ENCODE measurements at places on chromosomes 6 and 20. TPM values are rescaled to one million over a fixed set of nuclear protein-coding genes. Genes with fewer than 3 reads are reported as not detected.
A peak's percentile ranks its signal among the peaks of the same experiment; 100 is the strongest.

DNA sequence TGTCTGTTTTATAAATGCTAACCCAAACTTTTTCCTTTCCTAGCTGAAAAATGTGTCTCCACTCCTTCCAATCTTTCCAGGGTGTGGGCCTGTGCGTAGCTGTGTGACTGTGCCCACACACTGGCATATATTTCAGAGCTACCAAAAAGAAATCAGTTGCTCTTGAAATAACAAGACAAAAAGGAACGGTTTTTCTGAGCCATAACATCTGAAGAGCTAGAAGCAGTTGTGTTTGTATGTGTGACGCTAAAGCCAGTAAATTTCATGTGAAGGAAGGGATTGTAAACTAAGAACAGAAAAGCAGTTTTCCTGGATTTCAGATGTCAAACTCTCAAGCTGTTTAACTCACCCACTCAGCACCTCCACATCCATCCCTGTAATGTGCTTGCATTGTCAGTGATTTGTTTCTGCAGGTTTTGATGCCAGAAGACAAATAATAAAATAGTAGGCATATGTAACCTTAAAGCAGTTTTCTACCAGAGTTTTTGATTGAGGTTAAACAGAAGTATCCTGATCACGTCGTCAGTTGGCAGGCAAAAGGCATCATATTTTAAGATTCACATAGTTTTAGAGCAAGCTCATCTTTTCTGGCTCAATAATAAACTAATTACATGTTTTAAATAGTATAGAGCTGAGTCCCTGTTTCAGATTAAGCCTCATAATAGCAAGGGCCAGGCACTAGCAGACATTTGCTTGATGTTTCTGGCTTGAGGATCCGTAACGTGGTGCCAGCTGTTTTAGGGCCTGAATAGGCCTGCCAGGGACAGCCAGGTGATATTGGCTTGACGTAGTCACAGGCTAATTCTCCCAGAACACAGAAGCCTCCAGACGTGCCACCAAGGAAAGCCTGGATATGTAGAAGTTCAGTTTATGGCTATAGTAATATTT lies 90.9 kb downstream of the FOXO3 start:
- no peak for DNase-seq

DNA sequence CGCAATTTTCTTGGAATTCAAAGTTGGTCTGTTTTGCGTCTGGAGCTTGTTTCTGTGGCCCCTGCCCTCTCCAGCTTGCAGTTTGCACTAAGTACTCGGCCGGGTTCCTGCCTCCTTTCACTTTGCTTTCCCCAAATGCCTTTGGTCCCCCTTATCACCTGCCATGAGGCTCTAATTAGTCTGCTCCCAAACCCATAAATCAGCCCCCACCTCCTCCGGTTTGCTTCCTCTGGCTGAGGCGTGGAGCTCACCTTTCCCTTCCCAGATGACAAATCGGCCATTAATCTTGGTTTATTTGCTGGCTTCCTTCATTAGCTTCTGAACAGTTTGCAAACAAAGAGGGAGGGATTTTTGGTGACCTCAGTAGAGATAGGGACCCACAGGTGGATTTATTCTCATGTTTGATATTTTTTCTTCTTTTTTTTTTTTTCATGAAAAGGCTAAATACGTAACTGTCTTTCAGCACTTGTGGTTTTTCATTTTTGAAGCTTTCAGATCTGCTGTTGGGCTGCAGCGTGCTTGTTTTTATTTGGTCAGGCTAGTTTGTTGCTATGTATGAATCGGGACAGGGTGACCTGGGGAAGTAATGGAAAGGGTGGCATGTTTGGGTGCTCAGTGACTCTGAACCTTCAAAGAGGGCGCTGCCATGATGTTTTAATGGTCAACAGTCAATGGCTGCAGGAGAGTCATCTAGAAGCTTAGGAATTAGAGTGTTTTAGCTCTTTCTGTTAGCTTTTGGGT lies 121.7 kb upstream of the JAG1 start:
- no peak for DNase-seq

DNA sequence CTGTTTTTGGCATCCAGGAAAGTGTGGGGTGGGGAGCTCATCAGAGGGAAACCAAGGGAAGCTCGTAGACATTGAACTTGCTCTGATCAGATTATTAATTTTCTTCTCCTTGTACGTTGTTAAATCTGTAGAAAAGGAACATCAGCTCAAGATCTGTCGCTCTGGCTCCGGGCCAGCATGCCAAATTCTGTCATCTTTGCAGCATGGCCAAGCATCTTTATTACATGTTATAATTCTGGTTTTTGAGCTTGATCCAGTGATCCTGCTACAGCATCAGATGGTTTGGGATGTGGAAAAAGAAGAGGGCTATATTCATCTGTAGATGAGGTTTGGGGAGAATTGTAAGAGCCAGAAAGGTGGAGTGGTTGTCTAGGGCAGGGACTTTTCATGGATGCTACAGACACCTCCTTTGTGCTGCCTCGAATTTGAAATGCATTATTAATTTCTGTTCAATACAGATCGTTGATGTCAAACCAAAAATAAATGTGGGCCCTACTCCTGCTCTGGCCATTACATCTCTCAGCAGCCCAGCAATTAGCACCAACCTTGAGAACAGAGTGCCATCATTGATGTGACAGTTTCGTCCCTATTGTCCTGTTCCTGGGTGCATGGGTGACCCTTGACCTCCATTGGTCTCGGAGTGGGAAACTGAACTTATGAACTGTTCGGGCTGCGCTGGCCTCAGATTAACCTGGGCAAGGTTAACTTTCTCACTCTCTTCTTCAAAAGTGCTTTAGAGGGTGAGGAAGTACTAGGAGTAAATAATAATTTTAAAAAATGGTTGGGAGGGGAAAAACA lies 250.8 kb downstream of the SOX4 start:
- no peak for DNase-seq

DNA sequence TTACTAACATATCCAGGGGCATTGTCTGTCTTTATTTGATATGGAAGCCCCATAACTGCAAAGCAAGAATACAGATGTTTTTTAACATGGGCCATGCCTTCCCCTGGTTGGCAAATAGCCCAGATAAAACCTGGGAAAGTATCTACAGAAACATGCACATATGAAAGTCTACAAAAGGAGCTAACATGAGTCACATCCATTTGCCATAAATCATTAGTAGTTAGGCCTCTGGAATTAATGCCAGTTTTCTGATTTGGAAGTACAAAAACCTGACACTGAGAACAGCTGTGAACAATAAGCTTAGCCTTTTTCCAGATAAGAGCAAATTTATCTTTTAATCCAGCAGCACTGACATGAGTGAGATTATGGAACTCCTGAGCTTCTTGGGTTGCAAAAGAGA lies 418.0 kb upstream of the IMPG1 start:
- no peak for DNase-seq

- no peak for DNase-seq
Observed at GRCh38 chr20:36784900-36785299, 11.3 kb upstream of the DSN1 start.

DNA sequence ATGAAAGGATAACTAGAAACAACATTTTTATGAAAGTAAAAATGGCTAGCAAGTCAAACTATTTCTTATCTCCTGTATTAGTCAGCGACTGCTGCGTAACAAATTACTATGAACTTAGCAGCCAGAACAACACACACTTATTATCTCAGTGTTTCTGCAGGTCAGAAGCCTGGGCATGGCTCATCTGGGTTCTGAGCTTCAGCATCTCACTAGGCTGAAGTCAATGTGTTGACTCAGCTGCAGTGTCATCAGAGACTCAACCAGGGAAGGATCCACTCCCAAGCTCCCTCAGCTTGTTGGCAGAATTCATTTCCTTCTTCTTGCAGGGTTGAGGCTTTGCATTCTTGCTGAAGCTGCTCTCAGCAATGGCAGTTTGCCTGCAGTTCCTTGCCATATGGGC lies 33.2 kb upstream of the IGF2R start:
- DNase-seq, result no peak

GRCh38 chr20:19074828-19075516 lies 137.5 kb upstream of the SLC24A3 start:
- DNase-seq, result peak; percentile 88

GRCh38 chr6:45253453-45253852 lies 74.7 kb upstream of the RUNX2 start:
- DNase-seq, result no peak

GRCh38 chr6:103797738-103798137 lies 1062.0 kb downstream of the HACE1 start:
- no peak for DNase-seq

DNA sequence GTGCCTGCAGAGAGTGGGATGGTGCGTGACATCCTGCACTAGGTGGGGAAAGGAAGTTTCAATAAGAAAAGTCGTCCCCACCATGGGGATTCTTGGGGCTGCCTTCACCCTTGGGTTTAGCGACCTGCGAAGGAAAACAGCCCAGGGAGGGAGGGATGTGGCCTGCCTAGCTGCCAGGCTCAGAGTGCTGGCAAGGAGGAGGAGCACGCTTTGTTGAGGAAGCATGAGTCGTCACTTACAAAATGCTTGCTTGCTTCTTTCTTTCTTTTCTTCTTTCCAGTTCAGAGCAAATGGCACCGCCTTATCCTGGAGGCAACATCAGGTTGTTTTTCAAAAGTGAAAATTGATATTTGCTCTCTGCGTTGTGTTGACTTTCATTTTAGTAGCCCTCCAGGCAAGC lies 123.2 kb downstream of the TFAP2C start:
- DNase-seq, result no peak

- DNase-seq, result no peak
Observed at GRCh38 chr6:15987569-15987968, 141.3 kb upstream of the MYLIP start.

MYMX gene
- total RNA-seq, result not detected

CCR6 gene
- total RNA-seq, result 7.3 TPM

OVOL2 gene
- total RNA-seq, result not detected

MATN4 gene
- total RNA-seq, result not detected

TEAD3 gene
- 0.28 TPM for total RNA-seq

ZSCAN31 gene
- 5.2 TPM for total RNA-seq

PPP1R14C gene
- not detected for total RNA-seq

SOX4 gene
- total RNA-seq, result 49.9 TPM

HNF4A gene
- total RNA-seq, result 0.21 TPM

Data from GM12878 (cell line).